NCI-H524 (cell line): ENCODE measurements at places on chromosomes 3 and 15.

GRCh38 chr3:128498901-128499530, 6.0 kb upstream of the GATA2 start:
- DNase-seq: no peak

- DNase-seq: no peak
Observed at GRCh38 chr3:166071-166470, 30.5 kb upstream of the CHL1 start.

- no peak for DNase-seq
Observed at GRCh38 chr3:38221005-38221404, 44.6 kb upstream of the SLC22A13 start.

DNA sequence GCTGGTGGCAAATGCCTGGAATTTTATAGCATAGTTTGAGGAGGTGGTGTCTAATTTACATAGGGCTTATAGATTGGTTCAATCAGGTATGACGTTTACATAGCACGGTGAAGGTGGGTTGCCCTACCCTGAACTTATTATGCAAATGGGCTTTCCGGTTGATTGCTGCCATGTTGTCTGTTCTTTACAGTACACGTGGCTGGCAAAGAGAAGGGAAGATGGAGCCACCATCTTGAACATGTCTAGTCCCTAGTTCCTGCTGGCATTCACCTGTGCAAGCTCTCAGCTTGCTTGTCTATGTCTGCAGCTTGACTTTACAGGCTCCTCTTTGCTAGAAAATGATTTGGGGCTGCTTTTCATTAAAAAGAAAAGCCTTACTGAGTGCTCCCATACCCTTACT, 14.0 kb upstream of the STAC start:
- peak; percentile 90 for DNase-seq

- DNase-seq: no peak
Observed at GRCh38 chr15:78389322-78389721, 48.7 kb upstream of the IREB2 start.

DNA sequence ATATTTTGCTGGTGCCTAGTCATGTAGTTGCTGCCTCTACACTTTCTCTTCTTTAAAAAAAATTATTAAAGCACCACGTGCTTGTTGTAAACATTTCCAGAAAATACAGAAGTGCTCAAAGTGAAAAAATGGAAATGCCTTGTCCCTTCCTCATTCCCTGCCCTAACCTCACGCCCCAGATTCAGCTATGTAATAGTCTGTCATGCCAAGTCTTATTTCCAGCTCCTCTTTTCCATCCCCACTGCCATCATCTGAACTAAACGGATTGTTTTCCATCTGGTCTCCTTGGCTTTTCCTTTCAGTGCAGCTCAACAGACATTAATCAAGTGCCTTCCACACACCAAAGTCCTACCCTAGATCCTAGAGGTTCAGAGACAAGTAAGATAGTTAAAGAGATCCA, 15.5 kb downstream of the ZNF774 start:
- DNase-seq: no peak

DNA sequence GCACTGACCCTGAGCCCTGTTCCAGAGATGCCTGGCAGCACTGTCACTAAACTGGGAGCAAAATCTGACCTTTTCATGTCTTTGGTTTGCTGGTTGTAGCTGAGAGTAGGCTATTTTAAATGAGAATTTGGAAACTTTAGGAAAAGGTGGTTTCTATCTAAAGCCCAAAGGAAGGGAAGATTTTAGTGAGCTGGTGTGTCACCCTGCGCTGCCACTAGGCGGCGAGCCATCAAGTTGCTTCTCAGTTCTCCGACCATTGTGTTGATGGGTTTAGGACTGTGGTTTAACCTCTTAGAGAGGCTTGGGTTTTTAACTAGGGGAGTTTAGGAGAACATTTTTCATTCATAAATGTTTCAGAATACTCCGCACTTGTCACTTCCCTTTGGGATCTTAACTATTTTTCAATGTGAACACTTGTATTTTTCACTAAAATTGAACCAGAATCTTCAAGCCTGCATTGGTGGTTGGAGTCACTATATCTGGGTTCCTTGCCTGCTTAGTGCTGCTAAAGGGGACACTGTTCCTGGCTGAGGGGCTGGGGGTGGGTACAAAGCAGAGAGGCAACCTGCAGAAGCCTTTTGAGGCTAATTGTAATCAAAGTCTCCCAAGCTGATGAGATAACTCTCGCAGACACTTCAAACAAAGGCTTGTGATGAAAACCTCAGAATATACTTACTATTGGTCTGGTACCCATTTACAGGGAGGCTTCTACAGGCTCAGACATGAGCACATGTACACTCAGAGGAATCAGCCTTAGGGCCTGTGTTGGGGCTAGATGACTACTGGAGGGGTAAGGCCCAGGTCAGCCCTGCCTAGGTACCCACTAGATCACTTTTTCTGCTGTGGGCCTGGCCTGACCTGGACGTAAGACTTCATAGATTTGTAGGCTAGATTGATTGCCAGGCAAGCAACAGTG, 16.8 kb downstream of the EXOSC7 start:
- no peak for DNase-seq

DNA sequence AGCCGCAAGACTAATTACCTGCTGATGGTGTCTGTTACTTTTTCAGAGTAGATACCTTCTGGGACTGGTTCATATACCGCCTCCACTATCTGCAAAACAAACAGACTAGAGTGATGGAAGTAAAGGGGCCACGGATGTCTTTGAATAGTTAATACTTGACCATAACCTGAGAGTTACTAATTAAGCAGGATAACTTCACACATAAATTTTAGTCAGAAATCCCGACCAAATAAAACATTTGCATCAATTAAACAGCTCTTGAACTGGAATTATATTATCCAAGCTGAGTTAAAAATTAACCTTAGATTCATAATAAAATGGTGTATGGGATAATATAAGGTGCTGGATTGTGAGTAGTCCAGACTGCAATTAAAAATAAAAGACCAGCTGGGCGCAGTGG, 167.7 kb downstream of the NEK10 start:
- no peak for DNase-seq

DNA sequence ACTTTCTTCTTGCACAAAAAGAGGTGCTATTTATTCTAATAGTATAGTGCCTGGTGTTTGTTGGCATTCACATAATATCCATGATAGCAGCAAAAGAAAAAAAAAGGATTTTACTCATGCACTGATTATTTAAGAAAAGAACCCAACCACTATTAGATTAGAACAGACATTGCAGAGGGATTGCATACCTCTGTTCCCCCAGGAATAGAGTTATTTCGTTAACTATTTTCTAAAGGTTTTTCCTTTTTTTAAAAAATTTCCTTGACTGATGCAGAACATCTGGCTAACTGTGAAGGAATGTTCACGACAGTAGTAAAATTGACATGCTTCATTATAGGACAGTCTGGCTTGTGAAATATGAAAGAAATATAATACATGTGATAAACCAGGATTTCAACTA, 136.6 kb upstream of the PTX3 start:
- no peak for DNase-seq

DNA sequence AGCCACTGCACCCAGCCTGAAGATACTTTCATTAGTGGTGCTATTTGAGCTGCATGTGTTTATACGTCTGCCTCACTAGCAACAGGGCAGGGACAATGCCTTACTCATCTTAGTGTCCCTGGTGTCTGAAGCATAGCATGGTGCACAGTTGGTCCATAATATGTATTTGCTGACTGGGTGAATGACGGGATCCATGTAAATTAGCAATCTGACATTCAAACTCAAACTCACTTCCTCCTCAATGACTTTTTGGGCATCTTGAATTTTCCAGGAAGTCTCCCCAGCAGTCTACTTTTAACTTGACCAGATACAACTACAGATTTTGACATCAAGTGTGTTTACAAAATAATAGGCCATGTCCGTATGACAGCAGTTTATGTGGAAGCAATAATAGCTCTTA, 3.0 kb upstream of the LDHAL6B start:
- DNase-seq: no peak

DNA sequence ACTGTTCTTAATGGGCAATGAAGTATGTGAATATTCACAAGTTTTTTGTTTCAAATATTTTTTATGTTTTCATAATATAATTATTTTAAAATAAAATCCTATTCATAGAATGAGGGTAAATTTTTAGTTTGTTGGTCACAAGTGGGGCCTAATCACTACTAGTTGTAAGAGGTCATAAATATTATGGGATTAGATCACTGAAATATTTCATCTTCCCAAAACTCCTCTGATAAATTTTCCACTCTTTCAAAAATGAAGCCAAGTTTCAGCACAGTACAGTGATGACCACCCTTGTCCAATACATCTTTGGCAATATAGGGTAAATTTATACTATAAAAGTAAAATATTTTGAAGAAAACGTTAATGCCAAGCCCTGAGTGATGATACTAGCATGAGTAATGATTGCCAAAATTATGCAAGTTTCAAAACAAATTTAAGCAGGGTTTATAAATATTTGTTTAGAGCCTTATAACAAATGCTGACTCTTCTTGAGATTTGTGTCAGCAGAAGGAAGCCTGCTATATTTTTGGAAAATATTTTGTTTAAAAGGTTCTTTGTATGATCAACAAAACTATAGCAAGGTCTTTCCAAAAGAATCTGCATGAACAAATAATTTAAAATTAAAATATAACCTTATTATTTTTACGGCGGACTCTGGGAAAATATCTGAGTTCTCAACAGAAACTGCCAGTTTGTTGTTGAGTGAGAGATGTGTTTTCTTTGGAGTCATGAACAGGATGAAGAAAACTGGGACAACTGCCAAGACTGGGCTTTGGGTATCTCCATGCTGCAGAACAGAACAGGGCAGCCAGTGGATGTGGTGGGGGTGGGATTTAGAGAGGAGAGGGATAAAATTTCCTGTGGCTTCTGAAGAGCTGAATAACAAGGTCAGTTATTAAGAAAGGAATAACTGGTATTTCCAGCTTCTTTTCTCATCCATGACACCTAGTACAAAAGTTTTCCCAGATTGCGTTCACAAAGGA, 17.9 kb upstream of the TM4SF1 start:
- no peak for DNase-seq

GRCh38 chr3:107446706-107447105, 69.5 kb downstream of the CCDC54 start:
- no peak for DNase-seq

DNA sequence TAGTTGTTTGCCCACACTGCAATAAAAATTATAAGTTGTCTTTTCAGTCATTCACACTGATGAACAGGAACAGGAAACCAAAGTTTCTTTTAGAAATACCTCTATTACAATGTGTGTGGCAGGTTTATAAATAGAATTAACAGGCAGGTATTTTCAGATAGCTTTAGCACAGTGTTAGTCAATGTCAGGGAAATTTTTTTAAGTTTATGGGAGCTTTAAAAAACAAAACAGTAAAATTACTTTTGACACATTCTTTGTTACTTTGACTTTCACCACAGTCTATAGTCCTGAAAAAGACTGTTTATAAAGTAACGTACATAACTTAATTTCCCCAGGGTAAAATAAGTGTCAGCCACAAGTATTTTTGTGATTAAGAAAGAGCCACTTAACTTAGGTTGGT, 38.1 kb downstream of the SERPINI1 start:
- no peak for DNase-seq

DNA sequence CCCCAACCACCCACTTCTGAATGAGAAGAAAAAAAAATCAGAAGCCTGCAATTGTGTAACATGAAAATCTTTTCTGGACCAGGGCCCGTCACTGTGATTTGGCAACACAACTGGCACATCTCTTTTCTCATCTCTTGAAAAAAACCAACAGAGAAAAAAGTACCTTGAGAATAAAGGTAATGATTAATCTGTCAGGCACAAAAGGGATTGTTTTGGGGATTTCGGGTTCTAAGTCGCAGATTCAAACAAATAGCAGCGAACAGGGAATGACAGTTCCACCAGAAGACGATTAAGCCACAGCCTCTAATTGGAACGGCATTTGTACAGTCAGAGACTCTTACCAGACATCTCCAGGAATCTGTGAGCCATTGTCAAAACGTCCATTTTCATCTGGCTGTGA, at the start of gene AQP9:
AQP9 (plus strand) TSS at position 276 of the 400 bp plus-strand sequence. CDS start 185 bp downstream, outside the sequence.
- no peak for DNase-seq

DNA sequence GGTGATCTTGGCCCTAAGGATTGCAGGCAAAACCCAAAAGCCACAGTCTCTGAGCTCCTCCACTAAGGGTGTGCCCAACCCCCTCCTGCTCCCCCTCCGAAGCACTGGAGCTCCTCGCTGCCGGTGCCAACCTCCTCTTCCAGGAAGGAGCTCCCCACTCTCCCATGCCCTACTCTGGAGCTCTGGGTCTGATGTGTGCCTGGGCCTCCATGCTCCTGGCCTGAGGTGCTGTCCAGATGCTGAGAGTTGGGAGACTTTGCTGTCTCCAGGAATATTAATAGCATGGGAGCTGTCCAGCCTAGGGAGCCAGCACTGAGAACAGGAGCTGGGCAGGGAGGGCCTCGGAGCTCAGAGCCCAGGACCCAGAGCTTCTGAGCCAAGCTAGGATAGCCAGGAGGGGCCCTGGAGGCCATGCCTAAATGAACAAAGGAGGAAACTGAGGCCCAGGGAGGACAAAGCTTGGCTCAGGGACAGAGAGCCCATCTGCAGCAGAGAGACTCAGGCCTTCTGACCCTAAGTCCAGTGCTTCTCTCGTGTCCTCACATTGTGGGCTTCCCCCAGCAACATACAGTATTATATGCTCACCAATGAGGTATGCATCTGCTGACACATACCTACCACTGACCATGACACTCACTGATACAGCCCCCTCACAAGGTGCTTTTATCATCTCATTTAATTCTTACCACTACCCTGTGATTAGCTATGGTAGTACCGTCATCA, 36.9 kb upstream of the HERC1 start:
- no peak for DNase-seq

DNA sequence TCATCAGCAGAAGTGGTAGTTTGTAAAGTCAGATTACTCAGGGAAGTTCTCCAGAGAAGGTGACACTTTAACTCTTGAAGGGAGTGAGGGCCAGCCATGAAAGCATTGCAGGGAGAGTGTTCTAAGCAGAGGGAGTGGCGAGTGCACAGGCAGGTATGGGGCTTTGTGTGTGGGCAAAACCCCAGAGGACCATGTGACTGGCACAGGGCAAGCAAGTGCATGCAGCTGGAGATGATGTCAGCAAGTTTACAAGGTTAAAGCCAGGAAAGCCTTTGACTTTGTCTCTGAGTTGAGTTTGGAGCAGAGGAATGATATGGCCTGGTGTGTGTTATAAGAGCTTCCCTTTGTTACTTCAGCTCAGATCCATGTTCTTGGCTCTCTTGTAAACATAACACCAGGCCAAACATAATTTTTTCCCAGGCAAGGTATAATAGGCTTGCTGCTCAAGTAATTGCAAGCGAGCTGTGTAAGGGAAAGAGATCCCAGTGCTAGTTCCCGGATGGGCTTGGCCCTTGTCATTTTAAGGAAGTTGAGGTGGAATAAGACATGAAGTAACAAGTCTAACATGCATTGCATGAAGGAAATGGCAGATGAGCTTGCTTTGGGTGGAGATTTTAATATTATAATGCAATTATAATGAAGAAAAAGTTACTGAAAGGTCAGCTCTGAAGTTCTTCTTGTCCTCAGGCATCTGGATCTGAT, 341.1 kb upstream of the LRRC3B start:
- DNase-seq: no peak

GRCh38 chr3:156483426-156483825, 71.5 kb downstream of the SSR3 start:
- DNase-seq: no peak

DNA sequence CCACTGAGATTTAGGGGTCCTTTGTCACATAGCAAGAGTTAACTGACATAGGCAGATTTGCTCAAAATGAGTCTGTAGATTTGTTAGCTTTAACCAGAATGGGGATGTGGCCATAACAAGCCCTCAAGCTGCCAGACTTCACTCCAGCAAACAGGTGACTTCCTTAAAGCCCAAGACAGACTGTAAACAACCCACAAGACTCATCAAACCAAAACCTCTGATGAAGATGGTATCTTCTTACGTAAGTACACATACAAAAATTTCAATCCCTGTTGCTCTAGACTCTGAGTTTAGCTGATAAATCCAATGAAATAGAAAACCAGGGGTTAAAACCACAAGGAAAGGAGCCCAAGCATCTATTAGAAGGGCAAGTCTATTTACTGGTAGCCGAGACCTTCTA, 18.2 kb upstream of the ZBTB20 start:
- DNase-seq: no peak
